ENCODE measurements at places on chromosomes 2 and 18.

DNA sequence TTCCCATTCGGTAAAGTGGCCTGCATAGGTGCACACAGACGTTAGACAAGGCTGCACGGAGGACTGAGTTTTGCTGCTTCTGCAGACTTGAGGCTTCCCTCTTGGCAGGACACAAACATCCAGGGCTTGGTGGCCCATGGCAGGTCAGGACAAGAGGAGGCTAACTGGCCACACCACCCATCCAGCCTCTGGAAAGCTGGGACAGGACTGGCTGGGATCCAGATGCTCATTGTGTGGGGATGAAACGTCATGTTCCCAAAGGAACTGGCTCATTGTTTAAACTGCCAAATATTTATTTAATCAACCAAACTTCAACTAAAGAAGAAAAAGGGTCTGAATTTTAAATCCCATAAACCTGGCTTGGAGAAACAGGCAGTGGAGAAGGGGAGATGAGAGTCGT lies 239.1 kb upstream of the EPAS1 start:
- DNase-seq, result no peak

- DNase-seq, result no peak
These were observed 372.6 kb downstream of the SLC4A3 start for GRCh38 chr2:220000080-220000479.

DNA sequence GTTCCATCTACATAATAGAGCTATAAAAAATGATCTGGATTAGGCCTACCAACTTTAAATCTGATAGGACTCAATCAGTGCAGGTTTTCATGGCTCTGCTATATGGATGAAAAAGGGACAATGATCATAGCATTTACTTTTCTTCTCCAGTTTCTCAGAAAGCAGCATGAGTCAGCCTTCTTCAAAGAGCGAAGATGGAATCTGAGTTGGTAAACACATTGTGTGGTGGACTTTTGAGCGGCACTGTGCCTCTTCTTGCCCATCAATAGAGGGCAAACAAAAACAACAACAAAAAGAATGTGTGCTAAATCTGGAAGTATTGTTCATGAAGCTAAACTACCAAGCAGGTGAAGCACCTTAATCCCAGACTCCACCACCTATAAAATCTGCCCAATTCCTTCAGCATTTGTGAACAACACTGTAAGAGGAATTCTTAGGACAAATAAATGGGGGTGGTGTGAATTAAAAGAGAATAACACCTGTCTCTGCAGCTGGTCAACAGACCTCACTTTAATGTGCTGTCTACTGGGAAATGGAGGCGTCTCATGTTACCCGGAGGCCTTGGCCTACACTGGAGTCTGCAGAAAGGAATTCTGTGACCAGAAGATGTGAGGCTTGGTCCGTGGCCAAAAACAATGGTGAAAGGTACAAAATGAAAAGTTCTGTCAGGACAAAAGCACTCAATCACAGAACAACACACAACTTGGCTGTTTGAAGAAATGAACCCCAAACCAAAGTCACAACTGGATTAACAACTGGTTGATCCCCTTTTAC lies 609.0 kb downstream of the IRS1 start:
- no peak for DNase-seq

DNA sequence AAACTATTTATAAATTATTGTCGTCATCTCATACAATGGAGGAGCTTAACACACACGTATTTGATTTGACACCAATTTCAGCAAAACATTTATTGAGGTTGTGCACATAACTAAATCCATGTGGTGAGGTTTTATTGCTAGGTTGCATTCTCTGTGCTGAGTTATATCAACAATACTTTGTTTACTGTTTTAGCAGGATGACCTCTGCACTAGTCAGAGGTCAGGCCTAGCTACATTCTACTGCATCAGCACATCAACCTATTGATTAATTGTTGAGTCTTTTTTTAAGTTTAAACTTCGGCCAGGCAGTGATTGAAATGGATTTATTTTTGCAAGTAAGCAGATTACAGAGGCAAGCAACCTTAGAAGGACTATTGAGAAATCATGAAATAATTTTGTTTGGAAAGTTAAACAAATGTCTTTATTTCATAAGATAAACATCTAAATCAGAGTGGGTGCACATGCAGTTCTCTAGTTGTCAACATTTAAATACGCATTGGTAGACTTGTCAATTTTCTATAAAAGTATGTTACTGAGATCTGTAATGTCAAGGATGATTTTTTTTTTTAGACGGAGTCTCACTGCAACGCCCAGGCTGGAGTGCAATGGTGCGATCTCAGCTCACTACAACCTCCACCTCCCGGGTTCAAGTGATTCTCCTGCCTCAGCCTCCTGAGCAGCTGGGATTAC lies 75.2 kb upstream of the CD28 start:
- DNase-seq, result no peak

DNA sequence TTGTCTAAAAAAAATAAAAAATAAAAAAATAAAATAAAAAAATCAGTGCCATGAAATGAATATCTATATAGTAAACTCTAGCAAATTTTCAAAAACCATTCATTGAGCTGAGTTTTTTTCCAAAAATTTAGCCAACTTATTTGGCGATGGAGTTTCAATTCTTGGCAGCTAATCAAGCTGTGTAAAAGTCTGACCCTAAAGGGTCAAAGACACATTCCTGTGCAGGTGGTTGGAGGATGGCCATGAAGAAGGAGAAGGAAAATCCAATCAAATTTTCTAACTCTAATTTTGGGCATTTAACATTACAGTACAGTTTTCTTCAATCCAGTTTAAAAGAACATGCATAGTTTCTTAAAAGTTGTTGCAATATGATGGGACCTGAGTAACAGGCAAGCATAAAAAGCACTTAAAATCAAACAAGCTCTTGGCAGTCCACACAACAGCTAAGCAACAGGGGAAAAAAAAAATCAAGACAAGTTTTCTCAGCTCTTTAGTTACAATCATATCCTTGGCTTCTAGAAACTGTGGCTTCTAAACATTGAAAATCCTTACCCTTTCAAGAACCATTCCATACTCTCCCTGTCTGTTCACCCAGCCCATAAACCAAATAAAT lies 54.5 kb downstream of the ACVR1 start:
- no peak for DNase-seq

- no peak for DNase-seq
These were observed 77.0 kb upstream of the PROKR1 start for GRCh38 chr2:68566362-68566761.

- peak; percentile 15 for DNase-seq
These were observed 94.8 kb upstream of the CXCR4 start for GRCh38 chr2:136212426-136213378.

GRCh38 chr18:22789052-22789451 lies 144.1 kb upstream of the RBBP8 start:
- no peak for DNase-seq

- DNase-seq, result no peak
These were observed 168.8 kb downstream of the THADA start for GRCh38 chr2:43427032-43427424.
